Left ventricle myocardium inferior (tissue), 1 donor: ENCODE measurements at places on chromosomes 11 and 22.

- DNase-seq = no peak
These were observed 91.2 kb upstream of the CSNK2A3 start for GRCh38 chr11:11444027-11444803.

DNA sequence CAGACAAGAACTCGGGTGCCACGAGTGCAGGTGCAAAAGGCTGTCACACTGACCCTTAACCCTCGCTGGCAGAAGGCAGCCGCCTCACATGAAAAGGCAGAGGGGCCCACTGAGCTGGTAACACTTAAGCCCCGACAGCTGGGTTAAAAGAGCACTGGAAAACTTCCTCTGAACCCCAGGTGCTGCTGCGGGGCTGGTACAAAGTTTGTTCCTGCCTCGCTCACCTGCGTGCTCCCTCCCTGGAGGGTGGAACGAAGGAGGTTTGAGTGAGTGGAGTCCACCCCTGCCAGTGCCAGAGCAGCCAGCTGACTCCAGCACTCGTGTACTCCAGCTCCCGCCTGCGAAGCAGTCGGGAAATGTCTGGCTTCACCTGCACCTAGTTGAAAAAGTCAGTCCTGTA, 12.6 kb downstream of the SULT4A1 start:
- DNase-seq = no peak

GRCh38 chr11:9962722-9963121, 298.8 kb downstream of the SWAP70 start:
- DNase-seq = no peak

DNA sequence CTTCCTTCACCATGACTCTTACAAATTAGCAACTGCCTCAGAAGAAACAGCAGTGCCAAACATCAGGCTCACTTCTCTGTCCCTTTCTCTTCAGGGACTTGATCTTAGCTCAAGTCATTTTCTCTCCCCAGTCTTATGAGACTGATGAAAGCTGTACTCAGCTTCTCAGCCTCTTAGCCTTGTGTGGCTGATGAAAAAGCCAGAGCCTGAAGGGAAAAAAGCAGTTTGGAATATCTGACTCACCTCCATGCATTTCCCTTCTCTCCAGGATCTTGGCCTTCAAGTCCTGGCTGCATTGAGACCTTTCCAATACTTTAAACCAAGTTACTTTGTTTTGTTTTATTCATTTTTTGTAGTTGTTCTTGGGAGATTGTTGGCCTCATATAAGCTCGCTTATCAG, 195.9 kb downstream of the SPON1 start:
- no peak for DNase-seq
